IMR-90 (cell line): ENCODE measurements at places on chromosomes 11 and 22.

GRCh38 chr22:19955241-19956128 lies 13.9 kb upstream of the TXNRD2 start:
- DNase-seq: no peak

DNA sequence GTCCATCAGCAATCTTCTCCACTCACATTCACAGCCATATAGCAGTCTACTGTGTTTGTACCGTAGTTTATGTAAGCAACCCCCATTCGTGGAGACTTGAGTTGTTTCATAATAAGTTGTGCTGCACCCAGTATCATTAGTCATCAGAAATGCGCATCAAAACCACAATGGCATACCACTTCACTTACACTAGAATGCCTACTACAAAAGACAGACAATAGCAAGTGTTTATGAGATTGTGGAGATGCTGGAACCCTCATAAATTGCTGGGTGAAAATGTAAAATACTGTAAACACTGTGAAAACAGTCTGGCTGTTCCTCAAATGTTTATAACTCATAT lies 133.3 kb downstream of the ATXN10 start:
- DNase-seq: peak; percentile 98

- DNase-seq: no peak
Measured at GRCh38 chr11:8002676-8003075, 15.5 kb downstream of the EIF3F start.

- DNase-seq: no peak
Measured at GRCh38 chr11:113629562-113629961, 76.5 kb downstream of the TMPRSS5 start.

GRCh38 chr11:36431429-36432092 lies 78.5 kb downstream of the TRAF6 start:
- DNase-seq: peak; percentile 98

DNA sequence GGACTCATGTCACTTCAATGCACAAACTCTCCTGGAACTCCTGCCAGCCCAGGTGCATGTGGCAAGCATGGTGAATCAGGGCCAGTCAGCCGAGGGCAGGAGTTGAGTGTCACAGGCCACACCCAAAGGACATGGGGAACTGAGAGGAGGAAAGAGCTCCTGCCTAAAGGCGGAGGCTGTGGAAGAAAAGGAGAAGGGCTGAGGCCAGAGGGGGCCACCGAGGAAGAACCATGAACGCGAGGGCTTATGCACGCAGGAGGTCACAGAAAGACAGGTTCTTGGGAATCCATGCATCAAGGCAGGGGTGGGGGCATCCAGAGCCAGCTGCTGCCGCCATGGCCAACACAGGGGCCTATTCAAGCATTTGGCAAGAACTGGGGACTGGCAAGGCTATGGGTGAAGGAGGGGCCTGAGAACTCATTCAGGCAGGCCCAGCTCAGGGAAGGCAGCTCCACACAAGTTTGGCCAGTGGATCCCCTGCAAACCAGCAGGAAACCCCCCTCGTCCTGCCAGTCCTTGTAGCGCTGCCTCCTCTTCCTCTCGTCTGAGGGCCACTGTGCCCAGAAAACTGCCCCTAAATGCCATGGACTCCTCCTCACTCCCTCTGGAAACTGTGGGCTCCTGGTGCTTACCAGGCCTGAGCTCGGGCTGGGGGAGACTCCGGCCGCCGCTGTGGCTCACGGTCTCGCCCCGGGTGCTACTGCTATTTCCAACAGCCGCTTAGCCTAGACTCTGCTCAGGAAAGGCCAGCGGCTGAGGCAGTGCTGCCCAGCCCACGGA lies 15.4 kb downstream of the PPM1F start:
- DNase-seq: no peak

- no peak for DNase-seq
Measured at GRCh38 chr11:129611661-129612446, 203.8 kb upstream of the TMEM45B start.

DNA sequence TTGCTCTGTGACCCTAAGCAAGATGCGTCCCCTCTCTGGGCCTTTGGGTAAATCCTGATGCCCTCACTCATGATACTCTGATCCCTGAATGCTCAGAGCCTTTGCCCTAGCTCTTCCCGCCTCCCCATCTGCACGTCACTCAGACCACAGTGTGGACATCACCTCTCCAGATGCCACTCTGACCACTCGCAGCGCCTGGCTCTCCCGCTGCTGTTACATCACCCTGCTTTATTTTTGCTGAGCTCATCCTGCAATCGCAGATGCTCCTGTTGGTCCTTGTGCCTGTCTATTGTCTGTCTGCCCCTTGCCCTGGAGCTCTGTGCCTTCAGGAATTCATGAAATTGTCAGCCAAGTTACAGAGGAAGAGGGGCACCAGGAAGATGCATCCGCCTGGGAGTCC lies 5.5 kb downstream of the OSM start:
- no peak for DNase-seq

- DNase-seq: no peak
Measured at GRCh38 chr11:69326622-69327219, 32.8 kb downstream of the MYEOV start.

- DNase-seq: no peak
Measured at GRCh38 chr11:118903204-118904015, 19.7 kb downstream of the CXCR5 start.

- no peak for DNase-seq
Measured at GRCh38 chr22:38315823-38316363, 1.3 kb downstream of the CSNK1E start.

DNA sequence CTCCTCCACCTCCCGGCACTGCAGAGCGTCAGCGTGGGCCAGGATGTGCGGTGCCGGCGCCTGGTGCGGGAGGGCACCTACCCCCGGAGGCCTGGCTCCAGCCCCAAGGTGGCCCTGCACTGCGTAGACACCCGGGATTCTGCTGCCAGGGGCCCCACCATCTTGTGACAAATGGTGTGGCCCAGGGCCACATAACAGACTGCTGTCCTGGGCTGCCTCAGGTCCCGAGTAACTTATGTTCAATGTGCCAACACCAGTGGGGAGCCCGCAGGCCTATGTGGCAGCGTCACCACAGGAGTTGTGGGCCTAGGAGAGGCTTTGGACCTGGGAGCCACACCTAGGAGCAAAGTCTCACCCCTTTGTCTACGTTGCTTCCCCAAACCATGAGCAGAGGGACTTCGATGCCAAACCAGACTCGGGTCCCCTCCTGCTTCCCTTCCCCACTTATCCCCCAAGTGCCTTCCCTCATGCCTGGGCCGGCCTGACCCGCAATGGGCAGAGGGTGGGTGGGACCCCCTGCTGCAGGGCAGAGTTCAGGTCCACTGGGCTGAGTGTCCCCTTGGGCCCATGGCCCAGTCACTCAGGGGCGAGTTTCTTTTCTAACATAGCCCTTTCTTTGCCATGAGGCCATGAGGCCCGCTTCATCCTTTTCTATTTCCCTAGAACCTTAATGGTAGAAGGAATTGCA lies 13.5 kb downstream of the TSKU start:
- no peak for DNase-seq

GRCh38 chr22:25900880-25901279 lies 158.9 kb downstream of the MYO18B start:
- no peak for DNase-seq

GRCh38 chr22:17777717-17778044 lies 3.4 kb upstream of the BID start:
- no peak for DNase-seq

DNA sequence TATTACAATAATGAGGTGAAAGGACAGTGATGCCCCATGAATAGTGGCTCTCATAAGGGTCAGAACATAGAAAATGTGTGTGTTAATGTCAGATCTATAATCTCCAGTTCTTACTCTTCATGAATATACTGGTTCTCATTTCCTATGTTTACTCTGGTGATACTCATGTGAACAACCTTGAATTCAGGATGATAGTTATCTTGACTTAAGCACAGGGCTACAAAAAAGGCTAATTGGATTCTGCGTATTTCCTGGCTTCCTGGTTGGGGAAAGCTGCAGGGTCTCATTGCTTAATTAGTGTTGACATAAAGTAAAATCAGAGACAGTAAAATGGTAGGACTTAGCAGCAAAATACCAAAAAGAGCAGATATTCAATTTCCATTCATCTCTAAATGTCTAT lies 1316.8 kb upstream of the RAG2 start:
- DNase-seq: no peak

GRCh38 chr11:118892964-118893363 lies 9.3 kb downstream of the CXCR5 start:
- DNase-seq: no peak

DNA sequence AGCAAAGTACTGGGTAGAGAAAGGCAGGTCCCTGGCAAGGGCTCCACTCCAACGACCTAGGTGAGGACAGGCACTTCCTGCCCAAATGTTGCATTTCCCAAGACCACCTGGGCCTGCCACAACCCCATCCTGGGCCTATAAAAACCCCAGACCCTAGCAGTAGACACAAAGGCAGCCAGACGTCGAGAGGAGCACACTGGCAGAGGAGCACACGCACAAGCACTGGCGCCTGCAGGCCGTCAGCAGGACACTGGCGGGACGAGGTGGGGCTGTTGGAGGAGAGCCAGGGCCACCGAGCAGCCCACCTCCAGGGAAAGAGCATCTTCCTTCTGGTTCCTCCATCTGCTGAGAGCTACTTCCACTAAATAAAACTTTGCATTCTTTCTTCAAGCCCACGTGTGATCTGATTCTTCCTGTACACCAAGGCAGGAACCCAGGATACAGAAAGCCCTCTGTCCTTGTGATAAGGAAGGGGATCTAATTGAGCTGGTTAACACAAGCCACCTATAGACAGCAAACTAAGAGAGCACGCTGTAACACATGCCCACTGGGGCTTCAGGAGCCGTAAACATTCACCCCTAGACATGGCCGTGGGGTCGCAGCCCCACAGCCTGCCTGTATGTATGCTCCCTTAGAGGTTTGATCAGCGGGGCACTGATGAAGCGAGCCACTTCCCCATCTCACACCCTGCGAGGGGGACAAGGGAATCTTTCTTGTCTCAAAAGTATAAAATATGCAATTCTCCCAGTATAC lies 89.7 kb upstream of the MTMR2 start:
- DNase-seq: no peak

- DNase-seq: no peak
Measured at GRCh38 chr11:133403900-133404299, 128.4 kb downstream of the OPCML start.

DNA sequence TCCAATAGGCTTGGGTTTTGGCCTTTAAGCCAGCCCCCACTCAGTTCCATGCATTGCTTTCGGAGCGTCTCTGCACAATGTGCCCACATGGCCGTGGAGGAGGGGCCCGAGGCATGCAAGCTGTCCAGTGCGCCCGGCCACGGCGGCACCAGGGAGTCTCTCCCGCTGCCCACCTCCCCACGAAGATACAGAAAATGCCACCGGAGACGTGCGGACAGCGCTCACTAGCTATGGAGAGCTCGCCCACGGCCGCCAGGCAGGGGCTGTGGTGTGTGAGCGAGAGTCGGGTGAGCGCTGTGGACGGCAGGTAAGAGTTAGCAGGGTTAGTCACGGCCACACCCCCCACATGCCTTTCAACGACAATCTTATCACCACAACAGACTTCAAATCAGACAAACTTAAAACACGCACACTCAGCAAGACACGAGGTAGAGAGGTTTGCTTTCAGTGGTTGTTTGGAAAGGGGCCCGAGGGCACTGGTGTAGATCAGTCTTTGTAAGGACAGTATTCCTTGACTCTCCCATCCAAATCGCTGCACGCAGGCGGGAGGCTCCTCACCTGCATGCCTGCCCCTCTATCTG lies 18.7 kb upstream of the BID start:
- no peak for DNase-seq

GRCh38 chr22:42163515-42163914 lies 32.9 kb upstream of the CYP2D6 start:
- no peak for DNase-seq

GRCh38 chr22:49236541-49237075 lies 591.1 kb downstream of the BRD1 start:
- no peak for DNase-seq

DNA sequence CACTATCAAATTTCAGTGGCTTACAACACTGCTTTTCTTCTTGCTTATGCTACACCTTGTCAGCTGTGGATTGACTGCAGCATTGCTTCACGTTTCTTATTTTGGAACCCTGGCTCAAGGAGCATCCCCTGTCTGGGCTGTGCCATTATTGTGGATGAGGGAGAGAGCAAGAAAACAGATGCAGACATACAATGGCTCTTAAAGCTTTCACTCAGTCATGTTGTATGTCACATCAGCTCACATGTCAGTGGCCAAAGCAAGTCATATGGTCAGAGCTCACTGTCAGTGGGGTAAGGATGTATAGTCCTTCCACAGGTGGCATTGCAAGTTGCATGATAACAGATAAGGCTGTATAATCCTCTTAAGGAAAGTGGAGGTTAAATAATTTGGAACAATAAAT lies 10.0 kb downstream of the ARHGEF12 start:
- DNase-seq: no peak

DNA sequence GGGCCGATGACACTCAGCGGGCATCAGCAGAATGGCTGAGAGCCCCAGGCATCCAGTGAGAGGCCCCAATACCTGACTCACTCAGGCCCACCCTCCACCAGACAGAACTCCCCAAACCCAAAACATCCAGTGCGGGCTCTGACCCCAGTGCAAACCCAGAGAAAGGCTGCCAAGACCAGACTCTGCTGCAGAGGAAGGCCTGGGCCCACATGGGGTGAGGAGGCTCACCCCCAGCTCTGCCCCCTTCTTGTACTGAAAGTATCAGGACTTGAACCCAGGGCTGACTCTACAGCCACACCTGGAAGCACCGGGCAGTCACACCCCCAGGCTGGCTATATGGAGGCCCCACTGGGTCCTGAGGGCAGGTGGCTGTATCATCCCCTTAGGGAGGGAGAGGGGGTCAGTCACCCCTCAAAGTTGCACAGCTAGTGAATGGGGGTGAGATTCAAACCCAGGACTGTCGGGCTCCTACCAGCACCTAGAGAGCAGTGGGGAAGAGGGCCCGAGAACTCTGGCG lies 49.3 kb downstream of the IGLL1 start:
- DNase-seq: no peak

DNA sequence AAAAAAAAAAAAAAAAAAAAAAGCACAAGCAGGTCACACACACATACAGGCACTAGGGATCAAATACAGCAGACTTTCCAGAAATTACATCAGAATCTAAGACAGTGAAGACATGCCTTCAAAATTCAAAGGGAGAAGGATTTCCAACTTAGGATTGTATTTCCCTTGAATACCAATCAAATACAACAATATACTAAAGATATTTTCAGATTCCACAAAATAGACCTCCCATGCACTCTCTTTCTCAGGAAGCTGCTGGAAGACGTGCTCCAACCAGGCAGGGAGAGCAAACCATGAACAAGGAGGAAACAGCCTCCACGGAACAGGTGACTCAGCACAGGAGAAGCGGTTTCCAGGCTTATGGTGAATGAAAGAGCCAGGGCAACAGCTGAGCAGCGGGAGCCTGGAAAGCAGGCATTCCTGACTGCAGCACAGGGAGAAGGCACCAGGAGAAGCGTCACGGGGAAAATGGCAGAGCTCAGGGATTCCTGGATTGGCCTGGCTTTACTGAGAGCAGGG lies 32.0 kb downstream of the TMEM184B start:
- DNase-seq: peak; percentile 91

DNA sequence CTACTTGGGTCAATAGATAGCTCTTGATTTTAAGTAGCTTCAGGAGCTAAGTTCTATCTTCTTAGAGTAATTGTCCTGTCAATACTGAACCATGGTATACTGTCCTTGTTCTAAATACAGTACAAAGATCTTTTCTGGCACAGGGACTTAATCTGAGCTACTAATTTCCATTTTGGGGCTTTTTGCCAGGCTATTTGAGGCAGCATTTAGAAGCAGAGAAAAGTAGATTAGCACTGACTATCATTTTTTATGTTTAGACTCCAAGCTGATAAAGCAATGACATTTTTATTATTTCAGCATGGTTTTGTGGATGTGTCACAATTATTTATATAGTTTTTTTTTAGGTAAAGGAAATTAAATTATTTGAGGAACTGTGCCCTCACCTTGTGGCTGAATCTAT lies 163.2 kb downstream of the FAT3 start:
- no peak for DNase-seq

- DNase-seq: no peak
Measured at GRCh38 chr11:62462508-62462892, 43.7 kb downstream of the SCGB1A1 start.
